C1 segment of cervical spinal cord (tissue), 14 donors: ENCODE measurements at places on chromosomes 4 and X.

- no peak for DNase-seq
These were observed 19.3 kb downstream of the JAKMIP1 start for GRCh38 chr4:6180841-6181631.

GRCh38 chr4:26936284-26937065 lies 75.8 kb downstream of the STIM2 start:
- no peak for DNase-seq

DNA sequence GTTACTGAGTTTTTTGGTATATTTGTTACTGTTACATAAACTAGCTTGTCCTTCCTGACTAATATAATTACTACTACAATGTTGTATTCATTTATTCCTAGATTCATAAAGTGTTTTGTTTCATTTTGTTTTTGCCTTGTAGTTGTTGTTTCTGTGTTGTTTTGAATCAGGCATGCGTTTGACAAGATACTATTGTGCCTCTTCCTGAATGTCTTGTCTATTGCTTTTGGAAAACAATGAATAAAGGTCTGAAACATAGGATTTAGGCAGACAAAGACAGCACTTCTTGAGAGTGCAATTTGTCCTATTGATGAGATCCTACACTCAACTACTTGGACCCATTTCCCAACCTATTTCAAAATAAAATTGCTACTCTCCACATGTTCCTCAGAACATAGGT lies 630.4 kb upstream of the BOD1L1 start:
- no peak for DNase-seq

- no peak for DNase-seq
These were observed 43.9 kb downstream of the CLNK start for GRCh38 chr4:10640561-10641201.

- no peak for DNase-seq
These were observed 19.8 kb upstream of the SORCS2 start for GRCh38 chr4:7172508-7172907.

- DNase-seq = no peak
These were observed 27.6 kb upstream of the SRD5A3 start for GRCh38 chr4:55318175-55319129.

GRCh38 chr4:24980064-24980690 lies 50.6 kb downstream of the LGI2 start:
- DNase-seq = peak; percentile 20

GRCh38 chrX:49030283-49030682 lies 12.9 kb downstream of the TFE3 start:
- DNase-seq = no peak

DNA sequence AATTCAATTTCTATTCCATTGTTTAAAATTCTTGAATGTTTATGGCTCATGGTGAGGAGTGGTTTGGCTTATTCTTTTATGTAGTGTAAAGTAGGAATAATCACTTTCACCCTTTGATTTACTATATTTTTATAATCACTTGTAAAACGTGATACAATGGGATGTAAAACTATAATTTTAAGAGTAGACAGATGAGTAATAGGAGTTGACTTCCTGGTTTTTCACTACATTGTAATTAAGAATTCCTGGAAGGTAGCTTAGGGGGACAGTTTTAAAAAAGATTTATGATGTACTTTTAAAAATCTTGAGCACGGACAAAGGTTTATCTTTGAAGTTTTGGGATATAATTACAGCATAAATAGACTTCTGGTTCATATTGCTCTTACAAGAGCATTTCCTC lies 65.3 kb downstream of the PDGFC start:
- DNase-seq = no peak

DNA sequence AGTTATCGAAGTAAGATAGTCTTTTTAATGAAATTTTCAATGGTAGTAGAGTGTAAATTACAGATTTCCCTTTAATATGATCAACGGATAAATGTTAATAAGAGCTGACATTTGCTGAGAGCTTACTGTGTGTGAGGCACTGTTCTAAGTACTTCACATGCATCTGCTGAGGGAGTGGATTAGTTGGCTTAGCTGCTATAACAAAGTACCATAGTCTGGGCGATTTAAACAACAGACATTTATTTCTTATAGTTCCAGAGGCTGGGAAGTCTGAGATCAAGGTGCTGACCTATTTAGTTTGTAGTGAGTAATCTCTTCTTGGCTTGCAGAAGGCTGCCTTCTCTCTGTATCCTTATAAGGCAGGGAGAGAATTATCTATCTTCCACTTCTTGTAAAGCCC lies 174.3 kb downstream of the CEP135 start:
- DNase-seq = no peak

GRCh38 chrX:15838017-15838416 lies 16.6 kb downstream of the AP1S2 start:
- no peak for DNase-seq

DNA sequence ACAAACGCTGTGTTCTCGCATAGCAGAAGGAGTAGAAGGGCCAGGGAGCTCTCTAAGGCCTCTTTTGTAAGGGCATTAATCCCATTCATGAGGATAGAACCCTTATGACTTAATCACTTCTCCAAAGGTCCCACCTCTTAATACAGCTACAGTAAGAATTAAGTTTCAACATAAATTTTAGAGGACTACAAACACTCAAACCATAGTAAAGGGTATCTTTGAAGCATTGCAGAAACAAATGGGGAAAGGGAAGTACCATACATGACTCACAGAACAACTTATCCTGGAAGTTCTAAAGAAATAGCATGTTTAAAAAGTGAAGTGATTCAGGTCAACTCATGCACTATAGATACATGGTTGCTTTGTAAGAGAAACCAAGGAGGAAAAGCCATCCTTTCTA lies 680.8 kb downstream of the RPA4 start:
- DNase-seq = no peak

GRCh38 chr4:142615324-142615665 lies 230.8 kb downstream of the INPP4B start:
- DNase-seq = no peak

- DNase-seq = no peak
These were observed 891 bp downstream of the CISD2 start for GRCh38 chr4:102869569-102870197.

GRCh38 chr4:111977419-111977965 lies 167.8 kb upstream of the FAM241A start:
- DNase-seq = no peak

- no peak for DNase-seq
These were observed 283.4 kb downstream of the BCOR start for GRCh38 chrX:39814391-39814790.

DNA sequence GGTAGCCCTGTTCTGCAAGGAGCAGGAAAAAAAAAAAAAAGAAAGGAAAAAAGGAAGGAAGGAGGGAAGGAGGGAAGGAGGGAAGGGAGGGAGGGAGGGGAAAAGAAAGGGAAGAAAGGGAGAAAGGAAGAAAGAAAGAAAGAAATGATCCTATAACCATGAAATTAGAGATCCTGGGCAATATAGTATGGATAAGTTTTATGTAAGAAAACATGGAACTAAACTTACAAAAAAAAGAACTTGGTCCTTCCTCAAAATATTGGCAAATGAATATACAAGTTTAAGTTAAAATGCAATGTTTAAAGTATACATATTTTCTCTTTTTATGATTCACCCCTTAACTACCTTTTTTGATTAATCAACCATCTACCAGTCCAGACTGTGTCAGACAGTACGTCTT lies 18.9 kb downstream of the BBS7 start:
- DNase-seq = no peak

GRCh38 chr4:137748616-137749015 lies 216.3 kb upstream of the PCDH18 start:
- no peak for DNase-seq

GRCh38 chr4:139083607-139083955 lies 68.0 kb downstream of the NOCT start:
- no peak for DNase-seq

GRCh38 chr4:28921886-28922285 lies 1798.3 kb upstream of the PCDH7 start:
- DNase-seq = no peak

DNA sequence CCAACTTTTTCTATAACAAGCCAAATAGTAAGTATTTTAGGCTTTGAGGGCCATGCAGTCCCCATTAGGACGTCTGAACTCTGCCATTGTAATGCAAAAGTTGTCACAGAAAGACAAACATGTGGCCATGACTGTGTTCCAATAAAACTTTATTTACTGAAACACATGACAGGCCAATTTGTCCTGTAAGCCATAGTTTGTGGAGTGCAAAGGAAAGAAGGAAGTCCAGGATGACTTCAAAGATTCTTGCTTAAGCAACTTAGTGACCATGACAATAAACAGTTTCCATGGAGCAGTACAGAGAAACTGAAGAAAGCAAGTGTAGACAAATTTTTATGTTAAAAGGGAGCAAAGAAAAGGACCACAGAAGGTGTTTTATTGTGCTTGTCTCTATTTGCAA lies 35.0 kb upstream of the MYOZ2 start:
- no peak for DNase-seq

- no peak for DNase-seq
These were observed 204.9 kb downstream of the GBA3 start for GRCh38 chr4:22897520-22898108.
